Central memory CD4-positive, alpha-beta T cell (primary cell): ENCODE measurements at places on chromosomes 5 and 9.

- no peak for DNase-seq
These were observed 7.1 kb downstream of the FBXW5 start for GRCh38 chr9:136937186-136938001.

- no peak for DNase-seq
These were observed 416.9 kb downstream of the PSAT1 start for GRCh38 chr9:78713614-78714405.

DNA sequence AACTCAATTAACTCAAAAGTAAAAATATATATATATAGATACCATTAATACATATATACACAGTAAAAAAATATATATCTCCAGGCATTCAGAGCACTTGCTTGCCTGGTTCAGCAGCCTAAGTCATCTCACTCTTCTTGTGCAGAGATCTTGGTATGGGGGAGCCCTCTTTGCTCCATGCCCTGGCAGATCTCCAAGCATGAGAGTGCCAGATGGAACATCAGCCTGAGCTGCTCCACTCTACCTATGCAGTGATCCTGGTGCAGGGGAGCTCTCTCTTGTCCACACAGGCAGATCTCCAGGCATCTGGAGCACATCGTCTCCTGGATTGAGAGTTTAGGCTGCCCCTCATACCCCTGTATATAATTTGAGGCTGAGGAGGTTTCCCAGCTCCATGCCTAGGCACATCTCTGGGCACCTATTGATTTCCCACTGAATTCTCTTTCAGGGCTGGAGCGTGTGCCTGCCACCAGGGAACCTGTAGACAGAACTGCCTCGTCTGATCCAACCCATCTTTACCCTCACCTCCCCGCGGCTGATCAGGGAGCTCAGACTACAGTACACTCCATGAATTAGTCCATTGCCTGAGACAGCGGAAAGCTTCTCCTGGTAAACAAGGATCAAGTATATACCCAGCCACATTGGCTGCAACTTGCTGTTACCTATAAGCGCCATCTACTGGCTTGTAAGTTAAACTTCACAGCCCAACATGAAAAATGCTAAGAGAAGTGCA is 342.4 kb upstream of the GRIA1 start:
- no peak for DNase-seq

DNA sequence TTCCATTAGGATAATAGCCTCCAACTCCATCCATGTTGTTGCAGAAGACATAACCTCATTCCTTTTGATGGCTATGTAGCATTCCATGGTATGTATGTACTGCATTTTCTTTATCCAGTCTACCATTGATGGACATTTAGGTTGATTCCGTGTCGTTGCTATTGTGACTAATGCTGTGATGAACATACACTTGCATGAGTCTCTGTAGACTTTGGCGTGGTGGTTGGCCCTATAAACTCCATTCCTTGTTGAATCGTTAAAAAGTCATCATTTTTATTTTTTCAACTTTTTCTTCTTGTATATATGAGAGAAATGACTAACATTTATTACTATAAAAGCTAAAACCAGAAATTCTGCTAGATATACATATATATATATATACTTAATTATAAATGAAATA is 1491.9 kb upstream of the CDH6 start:
- DNase-seq, result no peak

GRCh38 chr9:68640421-68641089 is 64.5 kb upstream of the PIP5K1B start:
- no peak for DNase-seq

DNA sequence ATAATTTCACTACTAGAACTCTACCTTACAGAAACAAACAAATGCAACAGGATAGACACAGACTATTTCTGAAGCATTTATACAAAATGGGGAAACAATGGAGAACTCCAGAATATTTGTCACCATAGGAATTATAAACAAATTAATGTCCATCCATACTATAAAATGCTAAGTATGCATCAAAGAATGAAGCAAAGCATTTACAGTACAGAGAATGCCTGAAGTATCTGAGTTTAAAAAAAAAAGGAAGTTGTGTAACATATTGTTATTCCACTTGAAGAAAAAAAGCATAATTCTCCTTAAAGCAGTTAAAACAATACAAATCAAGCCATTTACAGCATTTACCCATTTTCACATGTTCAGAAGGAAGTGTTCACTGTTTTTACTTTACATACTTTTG is 53.0 kb downstream of the DROSHA start:
- DNase-seq, result no peak

DNA sequence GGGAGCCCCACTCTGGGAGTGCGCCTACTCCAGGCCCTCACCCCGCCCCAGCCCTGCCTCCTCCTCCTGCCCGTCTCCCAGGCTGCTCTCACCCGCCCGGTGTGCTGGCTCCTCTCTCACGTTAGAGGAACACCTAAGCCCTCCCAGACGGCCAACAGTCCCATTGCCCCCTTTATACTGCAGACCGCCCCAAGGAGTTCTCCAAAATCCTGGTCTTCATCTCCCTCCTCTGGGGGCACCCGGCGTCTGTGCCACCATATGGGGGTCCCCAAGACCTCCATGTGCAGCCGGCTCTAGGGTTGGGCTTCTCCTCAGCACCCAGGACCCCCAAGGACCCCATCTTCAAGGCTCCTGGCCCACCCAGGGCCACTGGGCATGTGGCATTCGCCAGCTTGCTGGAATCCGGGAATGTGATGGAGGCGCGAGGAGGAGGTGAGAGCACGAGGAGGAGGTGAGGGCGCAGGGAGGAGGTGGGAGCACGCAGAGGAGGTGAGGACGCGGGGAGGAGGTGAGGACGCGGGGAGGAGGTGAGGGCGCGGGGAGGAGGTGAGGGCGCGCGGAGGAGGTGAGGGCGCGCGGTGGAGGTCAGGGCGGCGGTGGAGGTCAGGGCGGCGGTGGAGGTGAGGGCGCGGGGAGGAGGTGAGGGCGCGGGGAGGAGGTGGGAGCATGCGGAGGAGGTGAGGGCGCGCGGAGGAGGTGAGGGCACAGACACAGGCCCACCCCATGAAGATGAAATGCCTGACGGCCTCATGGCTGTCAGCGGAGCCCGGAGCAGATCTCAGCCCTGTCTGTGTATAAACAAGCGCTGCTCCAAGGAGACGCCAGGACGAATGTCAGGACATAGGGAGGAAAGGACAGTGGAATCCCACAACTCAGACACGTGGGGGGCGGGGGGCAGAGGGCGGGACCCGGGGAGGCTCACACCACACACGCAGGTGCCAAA is 41.2 kb downstream of the EXD3 start:
- DNase-seq, result no peak

DNA sequence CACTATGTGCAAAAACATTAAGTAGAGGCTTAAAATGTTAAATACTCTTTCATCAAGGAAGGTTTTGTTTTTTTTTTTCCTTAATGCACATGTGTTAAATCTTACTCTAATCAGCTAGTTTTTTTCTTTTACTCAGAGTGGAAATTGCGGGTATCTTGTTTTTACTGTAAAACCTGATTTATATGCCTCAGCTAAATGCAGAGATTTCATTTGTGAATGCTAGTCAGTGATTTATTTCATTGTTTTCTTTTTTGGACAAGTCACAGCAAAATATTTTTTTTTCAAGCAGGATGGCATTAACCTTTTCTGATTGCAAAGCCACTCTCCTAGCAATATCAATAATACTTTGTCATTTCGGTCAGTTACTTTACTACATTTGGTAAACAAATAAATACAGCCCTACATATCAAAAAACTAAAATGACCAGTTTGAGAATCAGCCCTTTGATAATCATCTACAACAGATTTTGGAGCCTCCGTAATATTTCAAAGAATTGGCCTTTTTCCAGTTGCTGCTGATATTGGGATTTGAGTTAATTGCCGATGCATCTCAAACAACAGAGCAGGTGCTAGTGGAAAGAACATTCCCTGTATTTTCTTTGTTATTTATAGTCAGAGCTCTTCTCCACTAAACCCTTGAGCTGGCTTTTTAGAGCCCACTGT is 579.2 kb upstream of the ZNF608 start:
- no peak for DNase-seq

DNA sequence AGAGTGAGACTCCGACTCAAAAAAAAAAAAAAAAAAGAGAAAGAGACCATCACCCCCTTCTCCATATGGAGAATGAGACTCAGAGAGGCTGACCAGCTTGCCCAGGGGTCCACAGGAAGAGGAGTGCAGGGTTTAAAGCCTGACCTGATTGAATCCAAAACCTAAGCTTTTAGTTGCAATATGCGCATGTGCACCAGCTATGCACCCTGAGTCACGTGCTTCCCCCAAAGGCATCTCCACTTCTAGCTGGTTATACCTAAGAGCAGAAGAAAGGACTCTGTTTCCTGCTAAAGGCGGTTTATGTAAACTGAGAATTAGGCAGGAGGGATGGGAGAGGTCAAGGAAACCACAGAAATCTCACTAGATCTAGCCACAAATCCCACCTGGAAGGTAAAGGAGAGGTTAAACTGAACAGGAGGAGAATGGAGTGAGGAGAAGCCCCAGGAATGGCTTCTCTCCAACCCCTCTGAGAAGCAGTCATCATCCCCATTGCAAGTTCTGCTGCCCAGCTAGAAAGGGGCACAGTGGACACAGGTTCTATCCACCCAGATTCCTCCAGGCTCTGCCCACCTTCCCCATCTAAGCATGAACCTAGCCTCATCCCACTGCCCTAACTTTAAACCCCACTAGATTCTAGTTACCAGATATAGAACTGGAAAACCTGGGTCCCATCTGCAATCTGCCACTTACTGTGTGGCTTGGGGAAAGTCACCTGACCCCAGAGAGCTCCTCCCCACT is 171.3 kb downstream of the ACTL7B start:
- DNase-seq, result no peak

- no peak for DNase-seq
These were observed 39.0 kb downstream of the ERAP1 start for GRCh38 chr5:96768708-96769251.

DNA sequence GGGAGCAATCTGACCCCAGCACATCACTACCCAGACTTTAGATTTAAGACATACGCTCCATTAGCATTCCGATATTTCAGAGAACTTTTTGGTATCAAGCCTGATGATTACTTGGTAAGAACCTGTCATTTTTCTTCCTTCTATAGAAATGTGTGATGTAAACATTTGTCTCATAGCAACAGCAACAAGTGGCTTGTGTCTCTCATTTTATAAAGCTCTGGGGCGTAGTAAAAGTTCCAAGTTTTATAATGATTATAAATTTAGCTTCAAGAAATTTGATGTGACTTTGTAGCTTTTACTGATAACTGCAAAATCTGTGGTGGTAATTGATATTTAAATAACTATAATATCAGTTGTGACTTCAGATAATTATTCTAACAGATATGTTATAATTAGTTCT is 137.2 kb downstream of the PRKACG start:
- no peak for DNase-seq
